ENCODE measurements at places on chromosomes 7 and 10.
A peak's percentile ranks its signal among the peaks of the same experiment; 100 is the strongest.

GRCh38 chr7:23768022-23768421 is 58.0 kb downstream of the STK31 start:
- DNase-seq: no peak

DNA sequence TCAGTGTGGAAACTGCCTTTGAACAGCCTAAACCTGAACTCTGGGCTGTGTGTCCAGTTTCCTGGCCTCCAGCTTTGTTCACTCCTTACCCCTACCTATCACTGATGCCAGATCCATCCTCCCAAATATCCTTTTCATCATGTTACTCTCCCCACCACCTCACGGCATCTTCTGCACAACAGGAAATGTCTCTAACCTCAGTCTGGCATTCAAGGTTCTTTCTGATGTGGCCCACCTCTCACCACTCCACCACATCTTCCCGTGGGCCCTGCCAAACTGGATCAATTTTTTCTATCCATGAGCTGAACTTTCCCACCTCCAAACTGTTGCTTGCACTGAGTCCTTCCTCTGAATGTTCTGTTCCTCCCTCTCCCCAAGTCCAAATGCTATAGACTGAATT is 35.8 kb upstream of the MAP3K8 start:
- no peak for DNase-seq

DNA sequence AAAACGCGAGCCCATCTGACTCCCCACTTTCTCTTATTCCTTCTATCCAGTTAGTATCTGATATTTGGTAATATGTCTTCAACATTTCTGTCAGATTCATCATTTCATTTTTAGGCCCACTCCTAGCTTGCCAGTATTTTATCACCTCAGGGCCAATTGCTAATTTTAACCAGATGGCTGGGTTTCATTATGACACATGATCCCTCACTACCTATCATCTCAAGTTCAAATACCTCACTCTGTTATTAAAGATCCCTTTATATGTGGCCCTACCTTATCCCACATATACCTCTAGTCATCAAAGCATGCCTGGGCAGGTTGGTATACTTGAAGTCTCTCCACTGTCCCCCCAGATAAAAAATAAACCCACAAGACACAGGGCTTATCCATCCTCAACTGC is 104.9 kb downstream of the RNLS start:
- no peak for DNase-seq

DNA sequence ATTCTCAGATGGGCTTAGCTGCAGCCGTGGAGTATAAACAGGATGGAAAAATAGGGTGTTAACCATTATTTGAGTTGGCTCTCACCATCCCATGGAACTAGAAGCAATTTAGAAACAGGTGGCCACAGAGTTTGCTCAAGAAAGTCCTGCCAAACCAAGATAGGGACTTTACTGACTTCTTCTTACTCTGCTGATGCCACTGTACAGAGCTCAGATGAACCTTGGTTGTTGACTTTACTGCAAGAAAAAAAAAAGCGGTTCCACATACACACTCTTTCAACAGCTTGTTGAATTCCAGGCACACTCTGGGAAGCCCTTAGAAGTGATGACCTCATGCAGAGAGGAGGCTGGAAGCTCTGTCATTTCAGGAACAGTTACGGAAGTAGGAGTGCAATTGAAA is 753.4 kb downstream of the NRG3 start:
- DNase-seq: no peak

GRCh38 chr7:46207931-46208634 is 287.0 kb upstream of the IGFBP3 start:
- no peak for DNase-seq

DNA sequence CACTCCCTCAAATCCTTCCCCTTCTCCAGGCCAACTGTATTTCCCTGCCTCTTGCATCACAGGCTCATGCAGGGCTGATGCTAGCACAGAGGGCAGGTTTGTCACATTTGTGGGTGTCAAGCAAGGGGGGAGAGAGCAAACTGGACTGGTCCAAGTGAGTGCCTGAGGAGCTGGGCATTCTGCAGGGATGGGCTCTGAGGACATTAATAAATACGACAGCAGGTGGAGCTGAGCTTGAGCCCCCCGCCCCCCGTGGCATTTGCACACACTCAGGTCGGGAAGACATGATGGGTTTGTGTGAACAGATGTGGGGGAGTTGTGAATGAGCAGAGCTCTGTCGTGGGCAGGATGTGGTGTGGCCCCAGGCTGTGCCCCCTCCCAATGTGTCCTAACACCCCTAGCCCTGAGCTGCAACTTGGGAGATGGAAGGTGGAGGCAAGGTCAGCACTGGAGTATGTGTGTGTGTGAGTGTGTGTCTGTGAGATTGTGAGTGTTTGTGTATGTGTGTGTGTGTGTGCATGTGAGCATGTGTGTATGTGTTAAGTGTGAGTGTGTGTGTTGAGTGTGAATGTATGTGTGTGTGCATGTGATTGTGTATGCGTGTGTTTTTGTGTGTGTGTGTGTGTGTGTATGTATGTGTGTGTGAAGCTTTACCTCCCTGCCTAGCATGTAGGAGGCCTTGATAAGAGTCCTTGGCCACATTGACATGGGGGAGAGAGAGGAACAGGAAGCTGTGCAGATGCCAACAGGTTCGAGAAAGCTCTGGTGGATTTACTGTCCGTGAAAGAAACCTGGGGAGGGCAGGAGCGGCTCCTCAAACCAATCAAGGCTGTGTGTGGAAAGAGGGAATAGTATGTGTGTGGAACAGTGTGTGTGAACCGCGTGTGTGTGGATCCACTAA is 9.1 kb downstream of the RASSF4 start:
- DNase-seq: peak; percentile 78

DNA sequence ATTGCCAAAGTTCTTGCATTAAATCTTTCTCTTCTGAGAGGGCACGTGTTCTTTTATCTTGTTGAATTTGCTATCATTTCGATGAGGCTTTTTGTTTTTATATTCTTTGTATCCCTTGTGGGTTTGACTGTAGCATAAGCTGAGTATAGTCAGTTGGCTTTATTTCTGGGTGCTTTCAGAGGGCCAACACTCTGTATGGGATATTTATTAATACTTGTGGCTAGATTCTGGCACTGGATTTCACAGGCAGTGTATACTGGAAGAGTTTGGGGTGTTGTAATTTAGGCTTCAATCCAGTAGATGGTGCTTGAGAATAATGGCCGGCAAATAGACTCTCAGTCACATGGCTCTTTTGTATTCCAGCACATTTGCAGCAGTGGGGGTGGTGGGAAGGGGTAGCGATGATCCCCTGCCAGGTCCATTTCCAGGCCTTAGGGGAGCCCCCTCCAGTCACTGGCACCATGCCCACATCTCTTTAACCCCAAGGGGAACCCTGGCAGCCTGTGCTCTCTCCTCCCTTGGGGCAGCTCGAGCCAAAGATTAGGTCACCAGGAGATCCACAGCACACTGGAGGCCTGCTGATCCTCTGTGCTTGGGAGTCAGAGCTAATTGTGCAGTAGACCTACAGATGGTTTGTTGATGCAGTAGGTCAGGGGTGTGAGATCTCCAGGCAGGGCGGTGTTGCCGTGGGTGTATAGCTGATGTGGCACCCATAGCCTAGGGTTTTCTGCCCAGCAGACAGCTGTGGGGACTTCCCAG is 81.8 kb downstream of the PTPN20 start:
- no peak for DNase-seq

- DNase-seq: no peak
Observed at GRCh38 chr7:29765490-29765889, 40.8 kb upstream of the WIPF3 start.
